ENCODE measurements at places on chromosomes 5 and 9.

- no peak for DNase-seq
These were observed 228.5 kb downstream of the ESM1 start for GRCh38 chr5:54756796-54757402.

GRCh38 chr5:6484446-6484845, 35.8 kb downstream of the UBE2QL1 start:
- DNase-seq = no peak

- DNase-seq = peak; percentile 24
These were observed 20.5 kb upstream of the CSF1R start for GRCh38 chr5:150106674-150107426.

- no peak for DNase-seq
These were observed 6.2 kb upstream of the TMEM141 start for GRCh38 chr9:136784997-136785361.

GRCh38 chr5:133423618-133424282, 188.6 kb downstream of the FSTL4 start:
- no peak for DNase-seq

DNA sequence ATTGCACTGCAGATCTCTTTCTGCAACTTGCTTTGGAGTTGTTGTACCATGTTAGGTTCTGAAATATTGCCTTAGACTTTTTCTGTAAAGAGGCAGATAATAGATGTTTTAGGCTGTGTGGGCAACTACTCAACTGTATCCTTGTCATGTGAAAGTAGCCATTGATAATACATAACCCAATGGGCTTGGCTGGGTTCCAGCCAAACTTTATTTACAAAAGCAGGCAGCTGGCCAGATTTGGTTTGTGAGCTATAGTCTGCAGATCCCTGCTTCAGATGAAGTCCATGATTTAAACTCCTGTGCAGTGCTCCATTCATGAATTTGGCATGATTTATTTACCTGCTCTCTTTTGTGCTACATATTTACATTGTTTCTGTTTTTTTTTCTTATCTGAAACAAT, 300.4 kb downstream of the IRX2 start:
- no peak for DNase-seq
